ENCODE measurements at places on chromosomes 6 and 20. TPM values are rescaled to one million over a fixed set of nuclear protein-coding genes. Genes with fewer than 3 reads are reported as not detected.

- no peak for DNase-seq
Measured at GRCh38 chr6:28425944-28426541, 17.2 kb downstream of the ZSCAN23 start.

GLP1R gene
- total RNA-seq: not detected

GRCh38 chr20:20210327-20210726, 157.6 kb upstream of the INSM1 start:
- no peak for DNase-seq

DNA sequence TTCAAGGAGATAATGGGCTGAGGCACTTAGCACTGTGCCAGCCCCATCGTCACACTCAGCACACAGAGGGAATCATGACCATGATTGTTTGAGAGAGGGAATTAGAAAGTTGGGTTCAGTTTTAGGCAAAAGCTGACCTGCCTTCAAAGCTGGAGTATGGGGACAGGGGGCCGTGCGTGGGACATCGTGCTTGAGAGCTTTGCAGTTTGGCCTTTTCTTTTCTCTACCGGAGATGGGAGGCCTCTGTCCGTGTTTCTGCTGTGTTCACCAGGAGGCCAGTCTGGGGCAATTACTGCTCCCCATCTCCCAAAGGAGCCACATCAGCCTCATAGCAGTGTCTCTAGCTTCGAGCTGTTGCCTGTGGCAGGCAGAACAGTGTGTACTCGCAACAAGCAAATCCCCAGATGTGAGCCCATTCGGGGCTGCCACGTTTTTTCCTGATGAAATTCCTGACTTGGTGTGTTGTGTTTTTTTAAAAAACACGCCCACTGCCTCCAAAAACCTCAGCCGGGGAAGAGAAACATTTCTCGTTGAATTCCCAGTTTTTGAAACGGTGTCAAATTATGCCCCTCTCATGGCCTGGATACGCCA, 20.2 kb downstream of the EYA2 start:
- no peak for DNase-seq

CTCFL gene
- total RNA-seq: not detected

GRCh38 chr6:120083186-120083585, 733.6 kb upstream of the MAN1A1 start:
- DNase-seq: no peak

SLC4A11 gene
- total RNA-seq: 5.2 TPM

- DNase-seq: no peak
Measured at GRCh38 chr6:160393891-160394653, 45.9 kb downstream of the SLC22A3 start.

HEY2 gene
- total RNA-seq: 0.22 TPM

GRCh38 chr20:14481863-14482262, 144.5 kb upstream of the FLRT3 start:
- no peak for DNase-seq

Data from lung microvascular endothelial cell (primary cell).